ENCODE measurements at places on chromosomes 2 and 18. TPM values are rescaled to one million over a fixed set of nuclear protein-coding genes. Genes with fewer than 3 reads are reported as not detected.

GRCh38 chr2:59282374-59283057 lies 1041.4 kb upstream of the FANCL start:
- DNase-seq: no peak

GRCh38 chr2:236546561-236547002 lies 23.0 kb upstream of the ACKR3 start:
- peak; percentile 57 for DNase-seq

PDK1 gene
- total RNA-seq: 56.8 TPM

DNA sequence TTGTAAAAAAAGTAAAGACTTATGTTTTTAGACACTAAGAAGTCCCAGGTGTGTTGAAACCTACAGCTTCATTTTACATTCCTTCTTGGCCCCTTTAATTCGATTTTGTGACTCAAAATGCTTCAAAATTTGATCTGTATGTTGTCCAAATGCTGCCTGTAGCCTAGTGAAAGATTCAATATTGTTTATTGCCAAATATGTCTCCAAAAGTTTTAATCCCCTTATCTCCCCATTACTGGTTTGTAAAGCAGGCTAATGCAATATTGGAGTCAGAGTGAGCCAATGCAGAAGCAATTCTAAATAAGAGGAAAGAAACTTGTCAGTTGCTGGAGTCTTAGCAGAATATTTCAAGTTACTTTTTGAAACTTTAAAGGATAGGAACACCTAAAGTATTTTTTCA lies 287.0 kb upstream of the ZC3H15 start:
- no peak for DNase-seq

DNA sequence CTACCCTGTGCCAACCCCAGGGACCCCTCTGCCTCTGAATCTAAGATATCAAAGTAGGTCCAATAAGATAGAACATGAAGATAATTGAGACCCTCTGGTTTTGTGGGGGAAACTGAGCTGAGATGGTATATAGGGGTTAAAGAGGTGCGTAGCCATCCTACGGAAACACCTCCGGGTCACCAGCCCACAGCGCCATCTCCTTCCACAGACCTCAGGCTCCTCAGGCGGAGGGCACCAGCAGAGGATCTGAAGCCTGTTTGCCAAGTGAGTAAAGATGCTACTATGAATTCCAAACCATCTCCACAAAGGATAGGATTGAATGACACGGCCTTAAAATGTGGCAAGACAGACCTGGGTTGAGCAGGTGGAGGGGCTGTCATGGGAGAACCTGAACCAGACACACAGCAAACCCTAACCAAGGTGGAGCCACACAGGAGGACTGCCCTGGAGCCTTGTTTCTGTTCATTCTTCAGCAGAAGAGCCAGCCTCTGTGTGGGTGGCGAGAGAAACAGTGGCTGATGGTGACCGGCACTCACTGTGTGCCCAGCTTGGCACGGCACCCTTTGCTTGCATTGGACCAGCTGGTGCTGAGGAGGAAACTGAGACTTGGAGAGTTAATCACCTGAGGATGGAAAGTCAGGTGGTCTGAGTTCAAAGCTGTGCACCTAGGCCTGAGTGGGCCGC lies 10.2 kb downstream of the GBX2 start:
- no peak for DNase-seq

- DNase-seq: no peak
These were observed 20.9 kb upstream of the TEX44 start for GRCh38 chr2:231571661-231572191.

FAM237A gene
- not detected for total RNA-seq

KATNAL2 gene
- 1.4 TPM for total RNA-seq

DNA sequence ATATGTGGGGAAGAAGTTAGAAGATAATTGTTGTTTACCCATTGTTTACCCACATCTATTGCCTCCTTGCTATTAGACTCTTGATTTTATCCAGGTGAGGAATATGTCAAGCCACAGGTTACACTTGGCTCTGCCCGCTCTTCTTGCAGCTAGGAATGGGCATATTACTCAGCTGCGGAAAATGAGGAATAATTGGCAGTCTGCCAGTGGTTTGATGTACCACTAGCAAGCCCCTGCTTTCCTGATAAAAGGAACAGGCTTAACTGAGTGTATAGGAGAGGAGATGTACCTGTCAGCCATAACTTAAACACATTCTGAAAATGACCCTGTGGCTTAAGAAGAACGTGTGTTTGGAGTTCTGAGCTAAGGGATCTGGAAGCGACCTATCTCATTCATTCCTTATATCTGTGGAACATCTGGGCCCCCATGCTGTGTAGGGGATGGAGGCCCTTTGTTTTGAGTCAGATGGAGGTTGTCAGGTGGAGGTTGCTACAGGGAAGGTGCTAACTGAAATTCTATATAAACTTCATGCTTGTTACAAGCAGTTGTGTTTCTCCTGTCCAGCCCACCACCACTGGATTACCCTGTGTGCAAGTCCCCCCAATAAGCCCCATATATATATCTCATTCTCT lies 4.6 kb upstream of the FMNL2 start:
- no peak for DNase-seq

DNA sequence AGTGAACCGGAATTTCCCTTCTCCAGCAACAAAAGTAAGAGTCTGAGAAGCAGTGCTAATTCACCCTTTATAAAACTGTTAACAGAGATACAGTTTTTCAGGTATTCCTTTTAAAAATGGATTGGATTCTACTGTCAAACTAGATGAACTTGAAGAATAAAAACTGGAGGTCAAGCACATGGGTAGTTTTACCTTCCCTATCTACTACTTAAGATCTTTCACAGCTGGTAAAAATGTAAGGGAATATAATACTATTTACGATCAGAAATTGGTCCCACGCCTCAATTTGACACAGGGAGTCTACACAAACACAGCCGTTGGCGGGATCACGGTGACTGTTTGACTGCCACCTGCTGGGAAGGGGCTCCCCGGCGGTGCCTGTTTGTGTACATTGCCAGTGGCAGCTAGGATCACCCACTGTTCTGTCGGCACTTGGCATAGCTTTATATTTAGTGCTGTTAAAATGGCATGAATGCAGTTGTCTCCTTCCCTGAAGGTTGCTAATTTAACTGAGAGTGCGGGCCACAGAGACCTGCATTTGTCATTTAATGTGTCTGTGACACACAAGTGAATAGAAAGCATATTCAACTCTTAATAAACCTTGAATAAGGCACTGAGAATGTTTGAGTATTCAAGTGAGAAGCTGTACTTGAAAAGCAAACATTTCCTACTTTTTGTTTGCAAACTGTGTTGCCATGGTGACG lies 59.5 kb downstream of the ABCG8 start:
- DNase-seq: peak; percentile 30

DNA sequence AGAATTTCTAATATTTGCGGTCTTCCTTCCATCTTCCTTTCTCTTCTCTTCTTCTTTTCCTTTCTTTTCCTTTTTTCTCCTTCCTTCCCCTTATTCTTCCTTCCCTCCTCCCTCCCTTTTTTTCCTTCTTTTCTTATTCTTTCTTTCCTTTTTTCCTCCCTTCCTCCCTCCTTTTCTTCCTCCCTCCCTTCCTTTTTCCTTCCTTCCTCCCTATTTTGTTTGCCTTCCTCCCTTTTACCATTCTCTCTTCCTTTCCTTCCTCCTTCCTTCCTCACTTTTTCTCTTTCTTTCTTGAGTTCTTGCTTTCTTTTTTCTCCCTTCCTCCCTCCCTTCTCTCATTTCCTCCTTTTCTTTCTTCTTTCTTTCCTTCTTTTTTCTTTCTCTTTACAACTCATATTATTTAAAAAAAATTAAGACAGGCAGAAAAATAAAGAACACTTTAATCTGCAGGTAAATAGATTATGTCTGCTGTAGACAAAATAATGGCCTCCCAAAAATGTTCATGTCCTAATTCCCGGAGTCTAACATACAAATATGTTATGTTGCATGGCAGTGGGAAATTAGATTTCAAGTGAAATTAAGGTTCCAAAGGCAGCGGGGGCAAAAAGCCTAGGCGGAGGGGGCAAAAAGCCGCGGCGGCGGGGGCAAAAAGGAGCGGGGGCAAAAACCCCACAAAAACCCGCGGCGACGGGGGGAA lies 152.4 kb downstream of the ANKRD30BL start:
- no peak for DNase-seq

PPP4R3B gene
- total RNA-seq: 74.1 TPM

MYO1B gene
- 36.7 TPM for total RNA-seq

SIGLEC15 gene
- not detected for total RNA-seq

- peak; percentile 64 for DNase-seq
These were observed 61.3 kb upstream of the RAPGEF4 start for GRCh38 chr2:172674034-172674967.

DNA sequence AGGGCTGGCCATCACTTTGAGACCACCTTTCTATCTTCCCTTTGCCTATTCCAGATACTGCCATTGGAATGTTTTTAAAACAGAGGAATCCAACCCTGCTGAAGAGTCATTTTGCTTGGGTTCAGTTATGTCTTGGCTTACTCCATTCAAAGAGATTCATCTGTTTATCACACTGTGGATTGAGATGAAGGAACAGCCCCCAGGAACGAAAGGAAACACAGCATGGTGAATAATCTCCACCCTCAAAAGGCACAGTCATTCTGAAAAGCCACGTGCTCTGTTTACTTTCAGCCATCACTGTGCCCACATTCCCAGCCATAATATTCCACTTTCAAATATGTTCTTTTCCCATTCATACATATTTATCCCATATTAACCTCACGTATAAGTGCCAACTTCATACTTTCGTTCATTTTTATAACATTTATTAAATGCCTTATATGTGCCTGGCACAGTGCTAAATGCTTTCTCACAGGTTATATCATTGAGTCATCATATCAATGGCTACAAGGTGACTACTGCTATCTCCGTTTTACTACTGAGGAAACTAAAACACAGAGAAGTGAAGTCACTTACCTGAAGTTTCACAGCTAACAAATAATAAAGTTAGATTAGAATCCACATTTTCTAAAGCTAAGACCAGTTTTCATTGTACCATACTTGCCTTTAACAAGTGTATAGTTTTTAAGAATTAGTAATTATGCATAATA lies 143.6 kb downstream of the OSR1 start:
- DNase-seq: peak; percentile 22

CFC1 gene
- not detected for total RNA-seq

SERPINB13 gene
- total RNA-seq: not detected

DNA sequence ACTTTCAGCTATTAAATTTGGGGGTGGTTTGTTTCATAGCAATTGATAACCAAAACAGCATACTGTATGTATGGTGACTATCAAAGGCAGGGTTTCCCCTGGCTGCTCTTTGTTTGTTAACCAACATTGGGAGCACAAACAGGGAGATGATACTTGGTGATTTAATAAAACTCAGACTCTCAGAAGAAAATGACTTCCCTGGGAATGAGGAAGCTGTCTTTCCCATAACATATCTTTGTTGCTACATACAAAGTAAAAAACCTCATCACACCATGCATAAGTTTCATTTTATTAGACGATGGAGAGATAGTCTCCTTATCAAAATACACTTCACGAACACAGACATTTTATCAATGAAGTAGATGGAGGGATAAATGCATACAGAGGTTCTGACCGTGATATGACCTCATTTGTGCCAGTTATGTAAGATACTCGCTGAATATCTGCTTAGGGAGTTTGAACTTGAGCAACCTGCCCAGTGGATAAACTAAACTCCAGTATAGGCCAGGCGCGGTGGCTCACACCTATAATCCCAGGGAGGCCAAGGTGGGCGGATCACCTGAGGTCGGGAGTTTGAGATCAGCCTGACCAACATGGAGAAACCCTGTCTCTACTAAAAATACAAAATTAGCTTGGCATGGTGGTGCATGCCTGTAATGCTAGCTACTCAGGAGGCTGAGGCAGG lies 3.8 kb upstream of the NFE2L2 start:
- no peak for DNase-seq

BOK gene
- total RNA-seq: 0.64 TPM

EVA1A gene
- 0.11 TPM for total RNA-seq

DNA sequence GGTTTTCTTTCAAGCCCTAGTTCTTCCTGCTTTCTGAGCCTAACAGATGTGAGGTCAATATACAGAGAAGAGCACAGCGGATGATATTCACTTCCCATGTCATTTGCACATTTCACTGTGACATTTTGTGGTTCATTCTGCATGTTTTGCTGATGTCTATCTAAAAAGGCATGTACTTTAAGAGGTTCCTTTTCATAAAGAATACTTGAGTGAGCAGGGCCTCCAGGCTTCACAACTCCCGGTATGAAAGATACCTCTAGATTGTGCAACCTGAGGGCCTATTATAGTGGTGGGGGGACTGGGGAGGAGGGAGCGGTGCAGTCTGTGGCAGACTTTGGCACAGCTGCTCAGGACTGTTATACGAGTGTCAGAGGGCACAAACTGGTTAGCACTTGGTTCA lies 54.6 kb downstream of the CPO start:
- no peak for DNase-seq

GRCh38 chr2:59680863-59681262 lies 872.6 kb downstream of the BCL11A start:
- DNase-seq: no peak

DNA sequence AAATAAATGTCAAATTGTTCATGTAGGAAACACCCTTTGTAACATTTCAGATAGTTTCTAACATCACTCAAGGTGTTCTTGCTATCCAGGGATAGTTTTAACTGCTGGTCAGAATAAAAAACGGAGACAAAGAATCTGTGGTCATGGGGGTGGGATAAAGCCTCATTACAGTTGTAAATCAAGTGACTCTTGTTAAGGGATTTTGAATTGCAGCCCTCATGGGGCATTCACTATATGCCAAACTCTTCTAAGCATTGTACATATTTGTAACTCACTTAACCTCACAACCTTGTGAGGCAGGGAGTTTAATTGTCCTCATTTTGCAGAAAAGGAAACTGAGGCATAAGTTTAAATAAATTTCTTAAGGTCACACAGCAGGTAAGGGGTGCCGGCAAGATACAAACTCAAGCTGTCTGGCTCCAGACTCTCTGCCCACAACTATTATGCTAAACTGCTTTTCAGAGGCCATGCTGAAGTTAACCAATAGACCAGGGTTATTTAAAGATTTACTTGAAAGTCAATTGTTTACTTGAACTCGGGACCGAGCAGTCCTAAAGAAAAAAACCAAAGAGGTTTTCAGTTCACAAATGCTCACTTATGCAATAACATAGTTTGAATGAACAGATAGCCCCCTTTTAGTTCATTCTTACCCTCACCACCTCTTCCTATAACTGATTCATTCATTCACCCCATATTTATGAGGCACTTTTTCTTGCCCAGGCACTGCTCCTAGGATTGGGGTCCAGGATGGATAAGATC lies 121.6 kb upstream of the FZD5 start:
- DNase-seq: no peak

- DNase-seq: no peak
These were observed 712.5 kb downstream of the TDRD15 start for GRCh38 chr2:21836261-21836660.

DNA sequence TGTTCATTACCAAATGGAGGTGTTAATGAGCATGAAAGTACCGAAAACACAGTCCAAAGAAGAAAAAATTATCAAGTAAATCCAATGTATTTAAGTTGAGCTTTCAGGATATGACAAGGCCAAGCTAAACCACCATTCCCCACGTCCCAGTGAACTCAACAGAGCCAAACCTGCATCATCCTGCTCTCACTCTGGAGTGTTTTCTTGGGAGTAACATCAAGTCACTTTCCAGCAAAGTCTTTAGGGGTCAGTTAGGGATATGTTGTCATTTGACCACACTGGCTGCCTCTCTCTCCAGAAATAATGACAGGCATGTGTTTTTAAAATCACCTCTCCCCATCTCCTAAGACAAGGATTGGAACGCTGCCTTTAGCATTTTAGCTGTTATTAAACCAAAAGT lies 140.5 kb downstream of the SRBD1 start:
- no peak for DNase-seq

MPP4 gene
- not detected for total RNA-seq

All from activated CD4-positive, alpha-beta T cell treated with anti-CD3 and anti-CD28 coated beads for 36 hours (primary cell).